ENCODE measurements at places on chromosomes 4 and X.

- no peak for DNase-seq
Measured at GRCh38 chr4:39846120-39846519, 131.6 kb downstream of the PDS5A start.

DNA sequence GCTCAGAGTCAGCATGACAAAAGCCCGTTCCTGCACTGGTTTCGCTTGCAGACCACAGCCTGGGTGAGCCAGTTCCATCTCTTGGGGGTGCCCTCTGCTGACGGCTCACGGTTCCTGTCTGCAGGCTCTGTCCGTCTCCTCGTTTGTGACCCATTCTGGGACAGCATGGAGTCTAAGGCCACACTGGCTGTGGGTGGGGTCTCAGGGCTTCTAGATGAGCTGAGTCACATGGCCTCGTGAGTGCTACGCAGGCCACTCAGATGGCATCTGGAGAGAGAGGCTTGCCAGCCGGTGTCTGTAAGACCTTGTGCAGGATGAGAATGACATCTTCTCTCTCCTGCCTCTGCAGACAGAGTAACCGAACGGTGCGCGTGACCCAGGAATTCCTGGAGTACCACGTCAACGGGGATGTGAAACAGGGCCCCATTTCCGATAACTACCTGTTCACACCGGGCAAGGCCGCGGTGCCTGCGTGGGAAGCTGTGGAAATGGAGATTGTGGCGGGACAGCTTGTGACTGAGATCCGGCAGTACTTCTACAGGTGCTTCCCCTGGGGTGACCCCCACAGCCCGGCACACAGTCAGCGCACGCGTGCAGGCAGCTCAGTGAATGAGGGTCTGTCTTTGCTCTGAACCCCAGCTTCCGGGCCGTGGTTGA, 31.6 kb upstream of the MRFAP1 start:
- DNase-seq: peak; percentile 81

DNA sequence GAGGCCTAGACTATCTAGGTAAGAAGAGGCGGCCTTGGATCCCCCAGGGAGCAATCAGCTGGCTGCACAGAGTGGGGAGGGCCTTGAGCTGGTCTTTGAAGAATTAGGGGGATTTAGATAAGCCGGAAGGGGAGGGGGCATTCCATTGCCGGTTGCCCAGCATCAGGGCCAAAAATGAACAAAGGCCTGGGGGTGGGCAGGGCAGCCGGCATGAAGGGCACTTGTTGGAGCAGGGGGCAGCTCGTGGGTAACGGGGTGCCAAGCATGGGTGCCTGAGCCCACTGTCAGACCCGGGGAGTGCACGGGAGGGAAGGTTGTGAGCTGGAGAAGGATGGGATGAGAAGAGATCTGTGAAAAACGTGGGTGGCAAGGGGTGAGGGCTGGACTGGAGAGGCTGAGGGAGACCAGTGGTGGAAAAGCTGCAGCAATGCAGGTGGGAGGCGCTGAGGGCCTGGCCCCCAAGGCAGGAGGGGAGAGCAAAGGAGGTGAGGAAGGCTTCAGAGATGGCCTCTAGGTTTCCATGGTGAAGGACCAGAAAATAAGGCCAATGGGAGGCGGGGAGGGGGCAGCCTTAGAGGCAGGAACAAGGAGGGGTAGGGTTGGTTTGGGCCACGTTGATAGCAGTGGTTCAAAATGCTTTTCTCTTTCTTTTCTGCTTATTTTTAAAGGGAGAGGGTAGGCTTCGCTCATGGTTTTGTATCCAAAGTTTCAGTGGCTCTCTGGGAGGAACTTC, 8.6 kb downstream of the KLF3 start:
- peak; percentile 94 for DNase-seq

DNA sequence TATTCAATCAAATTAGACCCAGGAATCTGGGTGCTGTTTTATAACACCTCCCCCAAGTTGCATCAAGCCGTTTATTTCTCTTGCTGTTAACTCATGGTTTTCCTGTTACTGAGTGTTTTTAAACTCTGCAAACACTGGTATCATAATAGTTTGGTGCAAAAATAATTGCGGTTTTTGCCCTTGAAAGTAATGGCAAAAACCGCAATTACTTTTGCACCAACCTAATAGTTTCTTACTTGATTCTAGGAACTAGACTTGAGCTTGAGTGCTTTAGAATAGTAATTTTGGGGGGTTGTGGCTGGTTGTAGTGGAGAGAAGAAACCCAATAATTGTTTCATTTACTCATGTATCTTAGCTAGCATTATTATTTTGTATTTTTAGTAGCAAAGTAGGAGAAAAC, 156.6 kb downstream of the FHIP1A start:
- DNase-seq: no peak

GRCh38 chr4:95466791-95467190, 82.0 kb downstream of the UNC5C start:
- DNase-seq: no peak

- no peak for DNase-seq
Measured at GRCh38 chrX:6223516-6223915, 5.2 kb downstream of the NLGN4X start.

DNA sequence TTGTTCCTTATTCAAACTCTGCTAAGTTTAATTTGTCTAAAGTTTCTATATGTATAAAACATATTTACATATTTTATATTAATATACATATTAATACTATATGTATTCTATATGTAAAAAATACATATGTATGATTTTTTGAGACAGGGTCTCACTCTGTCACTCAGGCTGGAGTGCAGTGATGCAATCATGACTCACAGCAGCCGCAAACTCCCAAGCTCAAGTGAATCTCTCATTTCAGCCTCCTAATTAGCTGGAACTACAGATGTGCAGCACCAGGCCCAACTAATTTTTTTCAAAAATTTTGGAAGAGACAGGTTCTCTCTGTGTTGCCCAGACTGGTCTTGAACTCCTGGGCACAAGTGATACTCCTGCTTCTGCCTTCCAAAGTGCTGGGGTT, 684.9 kb downstream of the TRAM1L1 start:
- DNase-seq: no peak

DNA sequence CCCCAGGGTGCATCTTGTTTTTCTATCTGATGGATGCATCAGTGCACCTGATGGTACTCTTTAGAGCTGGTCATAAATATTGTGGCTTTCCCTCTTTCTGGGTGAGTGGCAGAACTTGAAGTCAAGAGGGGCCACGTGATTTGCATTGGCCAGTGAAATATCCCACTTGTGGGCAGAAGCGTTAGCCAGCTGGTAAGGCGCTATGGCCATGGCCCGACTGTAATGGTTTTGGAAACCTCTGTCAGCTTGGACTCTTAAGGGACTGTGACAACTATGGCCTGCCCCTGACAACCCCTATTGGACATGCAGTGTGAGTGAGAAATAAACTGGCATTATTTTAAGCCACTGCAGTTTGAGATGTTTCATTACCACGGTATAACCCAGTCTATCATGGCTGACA, 72.8 kb downstream of the SEL1L3 start:
- no peak for DNase-seq

DNA sequence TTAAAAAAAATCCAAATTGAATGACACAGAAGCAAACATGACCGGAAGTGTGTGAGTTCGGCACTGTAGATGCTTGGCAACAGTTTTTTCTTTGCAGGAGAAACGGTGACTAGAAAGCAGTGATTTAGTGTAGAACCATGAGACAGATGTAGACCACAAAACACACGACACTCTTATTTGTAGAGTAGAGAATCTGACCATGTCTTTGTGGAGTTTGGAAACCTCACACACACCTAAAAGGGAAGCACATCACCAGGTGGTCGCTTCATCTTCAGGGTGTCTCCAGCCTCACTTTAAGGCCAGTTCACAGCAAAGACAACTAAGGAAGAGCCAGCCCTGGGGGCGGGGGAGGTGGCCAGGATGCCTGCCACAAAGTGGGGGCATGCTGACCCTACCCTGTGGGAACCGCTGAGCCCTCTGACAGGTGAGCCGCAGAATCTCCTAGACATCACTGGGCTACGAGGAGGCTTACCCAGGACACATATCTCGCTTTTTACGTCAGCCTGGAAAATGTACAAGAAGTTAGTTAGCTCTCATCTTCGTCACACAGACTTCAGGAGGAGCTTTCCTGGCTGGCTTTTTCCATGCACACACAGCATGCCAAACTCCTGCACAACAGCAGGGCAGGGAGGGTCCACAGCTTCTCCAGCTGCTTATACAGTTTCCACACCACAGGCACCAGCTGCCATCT, 64.4 kb upstream of the PDLIM3 start:
- DNase-seq: no peak

DNA sequence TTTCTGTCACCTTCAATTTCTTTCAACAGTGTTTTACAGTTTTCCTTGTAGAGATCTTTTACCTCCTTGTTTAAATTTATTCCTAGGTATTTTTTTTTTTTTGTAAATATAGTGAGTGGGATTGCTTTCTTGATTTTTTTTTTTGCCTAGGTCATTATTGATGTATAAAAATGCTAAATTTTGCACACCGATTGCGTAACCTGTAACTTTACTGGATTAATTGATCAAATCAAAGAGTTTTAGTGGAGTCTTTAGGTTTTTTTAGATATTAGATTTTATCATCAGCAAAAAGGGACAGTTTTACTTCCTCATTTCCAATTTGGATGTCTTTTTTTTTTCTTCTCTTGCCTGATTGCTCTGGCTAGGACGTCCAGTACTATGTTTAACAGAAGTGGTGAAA, 40.9 kb downstream of the TEX13A start:
- no peak for DNase-seq

DNA sequence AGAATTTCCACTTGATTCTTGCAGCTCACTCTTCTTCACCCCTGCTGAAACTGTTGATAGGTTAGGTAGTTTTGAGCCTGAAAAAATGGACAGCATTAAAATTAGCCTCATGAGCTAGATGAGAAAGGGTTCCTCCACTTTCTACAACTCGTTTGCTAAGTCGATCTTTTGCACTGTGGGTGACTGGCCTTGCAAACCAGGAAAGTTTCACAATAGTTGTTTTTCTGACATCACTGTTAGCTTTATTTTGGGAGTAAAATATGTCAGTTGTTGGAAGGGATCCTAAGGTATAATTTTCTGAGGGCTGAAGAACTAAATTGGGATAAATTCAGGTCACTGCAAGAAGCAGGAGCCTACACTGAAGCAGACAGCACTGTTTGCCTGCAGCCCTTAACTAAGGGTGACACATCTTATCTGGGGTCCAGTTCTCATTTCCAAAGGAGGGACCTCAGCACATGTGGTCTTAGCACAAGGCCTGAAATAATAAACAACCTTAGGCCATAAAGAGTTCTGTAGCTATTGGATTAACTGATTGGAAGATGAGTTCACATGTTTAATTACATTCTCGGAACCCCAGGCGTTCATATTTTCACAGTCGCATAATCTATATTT, 29.1 kb downstream of the ANAPC4 start:
- no peak for DNase-seq
